Uterus (tissue), 4 donors: ENCODE measurements at places on chromosomes 5 and 9.

DNA sequence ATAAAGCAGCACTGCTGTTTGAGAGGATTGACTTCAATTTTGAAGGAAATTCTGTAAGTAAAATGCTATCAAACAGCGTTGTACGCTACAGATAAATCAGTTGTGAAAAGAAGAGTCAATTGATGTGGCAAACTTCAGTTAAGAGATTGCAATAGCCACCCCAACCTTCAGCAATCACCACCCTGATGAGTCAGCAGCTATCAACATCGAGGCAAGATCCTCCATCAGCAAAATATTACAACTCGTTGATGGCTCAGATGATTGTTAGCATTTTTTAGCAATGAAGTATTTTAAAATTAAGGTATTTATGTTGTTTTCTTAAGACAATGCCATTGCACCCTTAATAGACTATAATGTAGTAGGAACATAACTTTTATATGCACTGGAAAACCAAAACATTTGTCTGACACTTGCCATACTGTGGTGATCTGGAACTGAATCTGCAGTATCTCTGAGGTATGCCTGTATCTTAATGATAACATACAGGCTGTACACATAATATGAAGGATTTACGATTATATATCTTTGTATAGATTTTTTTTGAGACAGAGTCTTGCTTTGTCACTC is 47.5 kb downstream of the VPS13A start:
- no peaks in the 10 kb centered on the region for H3K4me1 ChIP-seq
- no peaks in the 10 kb centered on the region for H3K36me3 ChIP-seq
- no peaks in the 10 kb centered on the region for H3K27me3 ChIP-seq
- no peak overlapping the region for H3K4me3 ChIP-seq
- H3K27ac ChIP-seq = no peak overlapping the region
- DNase-seq = no peak

GRCh38 chr5:107426209-107426608 is 244.5 kb downstream of the EFNA5 start:
- H3K4me1 ChIP-seq = no peaks in the 10 kb centered on the region
- no peak overlapping the region for H3K4me3 ChIP-seq
- H3K27ac ChIP-seq = no peak overlapping the region
- no peak for DNase-seq
- no peaks in the 10 kb centered on the region for H3K36me3 ChIP-seq
- H3K27me3 ChIP-seq = no peaks in the 10 kb centered on the region

GRCh38 chr5:77390795-77391194 is 101.3 kb downstream of the WDR41 start:
- H3K4me1 ChIP-seq = no peaks in the 10 kb centered on the region
- no peak overlapping the region for H3K4me3 ChIP-seq
- DNase-seq = no peak
- H3K27me3 ChIP-seq = no peaks in the 10 kb centered on the region

DNA sequence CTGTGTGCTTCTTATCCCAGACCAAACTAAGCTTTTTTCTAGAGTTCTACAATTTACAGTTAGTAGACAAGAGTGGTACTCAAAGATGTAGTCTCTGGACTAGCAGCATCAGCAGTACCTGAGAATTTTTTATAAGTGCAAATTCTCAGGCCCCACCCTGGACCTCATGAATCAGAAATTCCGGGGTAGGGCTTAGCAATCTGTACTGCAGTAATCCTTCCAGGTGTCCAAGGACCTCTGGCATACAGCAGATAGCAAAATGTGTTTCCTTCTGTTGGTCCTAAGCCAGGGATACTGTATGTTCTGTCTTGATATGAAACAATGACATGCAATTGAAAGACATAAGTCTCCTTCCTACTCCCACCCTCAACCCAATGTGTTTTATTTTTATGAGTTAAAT is 194.3 kb downstream of the MSX2 start:
- DNase-seq = no peak
- no peaks in the 10 kb centered on the region for H3K4me1 ChIP-seq
- H3K27me3 ChIP-seq = no peaks in the 10 kb centered on the region
- no peak overlapping the region for H3K4me3 ChIP-seq

DNA sequence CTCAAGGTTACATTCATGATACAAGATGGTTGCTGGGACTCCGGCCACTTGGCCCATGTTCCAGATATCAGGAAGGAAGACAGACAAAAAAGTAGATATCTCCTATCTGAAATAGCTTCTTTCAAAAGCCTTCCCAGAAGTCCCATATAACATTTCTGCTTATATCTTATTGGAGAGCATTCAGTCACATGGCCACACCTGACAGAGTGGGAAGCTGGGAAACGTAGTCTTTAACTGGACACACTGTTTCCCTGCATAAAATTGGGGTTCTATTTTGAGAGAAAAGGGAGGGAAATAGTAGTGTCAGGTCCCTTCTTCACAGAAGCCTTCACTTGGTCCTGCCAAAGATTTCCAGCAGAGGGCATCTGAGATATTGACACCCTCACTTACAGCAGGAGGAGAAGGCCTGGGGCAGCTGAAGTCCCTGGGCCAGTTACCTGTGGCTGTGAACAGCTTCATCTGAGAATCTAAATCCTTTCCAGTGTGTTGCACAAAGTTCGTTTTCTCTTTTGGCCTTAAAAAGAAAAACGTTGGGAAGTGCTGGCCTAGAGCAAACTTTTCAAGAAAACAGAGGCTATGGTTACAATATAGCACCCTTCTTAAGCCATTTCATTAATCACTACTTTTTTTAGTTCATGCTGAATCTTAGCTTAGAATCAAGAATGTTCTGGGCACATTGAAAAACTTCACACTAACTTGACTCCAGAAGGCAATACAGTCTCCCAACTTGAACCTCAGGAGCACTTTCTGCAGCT is 33.5 kb downstream of the SPEF2 start:
- no peak overlapping the region for H3K27ac ChIP-seq
- no peaks in the 10 kb centered on the region for H3K4me1 ChIP-seq
- H3K4me3 ChIP-seq = no peak overlapping the region

- H3K27ac ChIP-seq = no peak overlapping the region
- DNase-seq = no peak
- no peaks in the 10 kb centered on the region for H3K4me1 ChIP-seq
- H3K4me3 ChIP-seq = no peak overlapping the region
- H3K36me3 ChIP-seq = no peaks in the 10 kb centered on the region
These were observed 25.8 kb downstream of the CAST start for GRCh38 chr5:96687812-96688453.

GRCh38 chr9:19184144-19184917 is 46.2 kb upstream of the DENND4C start:
- DNase-seq = peak; percentile 89
- H3K36me3 ChIP-seq = no peaks in the 10 kb centered on the region
- peaks cover 18% of the 10 kb centered on the region for H3K4me1 ChIP-seq
- no peaks in the 10 kb centered on the region for H3K27me3 ChIP-seq
- H3K27ac ChIP-seq = peak overlapping the region; percentile 91

DNA sequence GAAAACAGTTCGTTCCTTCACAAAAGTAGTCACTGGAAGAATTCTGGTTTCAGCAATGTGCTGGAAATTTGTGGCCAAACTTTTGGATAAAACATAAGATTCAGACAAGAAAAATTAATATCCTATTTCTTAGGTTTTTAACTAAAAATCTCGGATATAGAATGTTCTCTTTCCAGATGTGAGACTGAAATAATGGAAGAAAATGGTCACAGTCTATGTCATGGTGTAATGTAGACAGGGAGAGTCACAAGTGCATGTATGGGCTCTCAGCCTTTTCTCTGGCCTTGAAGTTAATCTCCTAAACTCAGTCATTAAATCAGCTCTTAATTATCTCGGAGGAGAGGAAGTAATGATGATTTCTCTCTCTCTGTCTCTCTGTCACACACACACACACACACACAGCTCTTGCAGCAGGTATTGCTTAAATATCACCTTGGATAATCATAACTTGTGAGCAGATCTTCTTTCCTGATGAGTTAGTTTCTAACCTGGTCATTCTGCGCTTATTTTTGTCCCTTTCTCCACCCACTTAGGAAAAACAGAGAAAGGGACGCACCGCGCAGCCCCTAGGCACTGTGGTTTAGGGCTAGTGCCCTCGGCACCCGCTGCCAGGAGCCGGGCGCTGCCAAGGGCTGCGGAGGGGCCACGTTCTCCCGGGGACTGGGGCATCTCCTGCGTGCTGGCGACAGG is 672 bp upstream of the ITGA2 start:
- peak overlapping the region; percentile 48 for H3K4me3 ChIP-seq
- no peaks in the 10 kb centered on the region for H3K27me3 ChIP-seq
- H3K4me1 ChIP-seq = no peaks in the 10 kb centered on the region
- no peak for DNase-seq
- H3K27ac ChIP-seq = peak overlapping the region; percentile 42
- no peaks in the 10 kb centered on the region for H3K36me3 ChIP-seq

DNA sequence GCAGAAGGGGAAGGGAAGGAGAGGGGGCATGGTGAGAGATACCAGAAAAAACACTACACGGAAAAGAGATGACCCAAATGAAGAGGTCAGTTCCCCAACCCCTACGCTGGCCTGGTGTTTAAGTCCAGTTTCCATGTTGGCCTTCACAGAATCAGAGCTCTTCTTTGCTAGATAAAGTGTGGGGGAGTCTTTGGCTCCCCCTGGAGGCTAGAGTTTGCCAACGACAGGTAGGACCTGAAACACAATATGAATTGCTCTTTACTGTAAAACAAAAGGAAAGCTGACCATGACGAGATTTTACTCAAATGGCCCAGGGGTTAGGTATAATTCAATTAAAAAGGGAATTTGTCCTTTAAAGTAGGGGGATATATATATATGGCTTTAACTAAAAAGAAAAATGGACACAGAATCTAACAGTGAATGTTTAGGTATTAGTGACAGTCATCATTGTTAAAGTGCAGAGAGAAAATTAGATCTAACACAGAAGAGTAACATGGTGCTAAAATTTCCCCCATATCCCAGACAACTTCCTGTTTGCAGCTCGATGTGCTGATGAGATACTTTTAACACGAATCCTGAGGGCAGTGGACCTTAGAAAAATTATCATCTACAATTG is 92.0 kb downstream of the SV2C start:
- H3K27ac ChIP-seq = no peak overlapping the region
- no peak overlapping the region for H3K4me3 ChIP-seq
- no peaks in the 10 kb centered on the region for H3K4me1 ChIP-seq
- DNase-seq = no peak
- no peaks in the 10 kb centered on the region for H3K36me3 ChIP-seq

- no peaks in the 10 kb centered on the region for H3K27me3 ChIP-seq
- peak; percentile 29 for DNase-seq
- H3K36me3 ChIP-seq = no peaks in the 10 kb centered on the region
- peak overlapping the region; percentile 68 for H3K27ac ChIP-seq
- peaks cover 5% of the 10 kb centered on the region for H3K4me1 ChIP-seq
These were observed 201.0 kb downstream of the MAPKAP1 start for GRCh38 chr9:125505988-125506438.

GRCh38 chr9:38384990-38385848 is 7.3 kb upstream of the ALDH1B1 start:
- H3K4me3 ChIP-seq = no peak overlapping the region
- H3K36me3 ChIP-seq = no peaks in the 10 kb centered on the region
- no peak for DNase-seq
- no peaks in the 10 kb centered on the region for H3K27me3 ChIP-seq
- H3K4me1 ChIP-seq = peaks cover 6% of the 10 kb centered on the region

GRCh38 chr5:41048986-41049385 is 22.2 kb downstream of the MROH2B start:
- no peak for DNase-seq
- no peaks in the 10 kb centered on the region for H3K4me1 ChIP-seq
- no peak overlapping the region for H3K4me3 ChIP-seq
- H3K27ac ChIP-seq = no peak overlapping the region
- H3K36me3 ChIP-seq = no peaks in the 10 kb centered on the region

DNA sequence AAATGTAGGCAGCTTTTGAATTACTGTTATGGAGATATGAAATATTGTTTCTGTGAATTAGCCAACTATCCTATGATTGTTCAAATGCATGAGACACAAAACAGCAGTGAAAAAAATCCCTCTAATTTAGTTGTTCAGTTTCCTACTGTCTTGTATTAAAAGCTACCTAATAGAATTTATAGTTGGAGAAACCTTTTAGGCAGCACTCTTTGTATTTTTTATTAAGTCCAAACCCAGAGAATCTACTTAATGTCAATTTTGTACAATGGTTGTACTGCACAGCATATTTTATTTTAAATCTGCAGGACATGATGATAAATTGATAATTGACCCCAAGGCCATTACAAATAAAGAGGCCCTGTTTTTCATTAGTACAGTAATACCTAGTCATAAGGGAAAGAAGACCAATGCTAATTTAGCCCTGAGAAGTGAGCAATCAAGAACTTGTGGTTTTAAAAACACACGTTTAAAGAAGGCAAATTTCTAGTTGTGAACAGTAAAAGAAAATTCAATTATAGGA is 607.5 kb downstream of the ISL1 start:
- H3K27ac ChIP-seq = no peak overlapping the region
- no peaks in the 10 kb centered on the region for H3K27me3 ChIP-seq
- H3K36me3 ChIP-seq = no peaks in the 10 kb centered on the region
- no peak overlapping the region for H3K4me3 ChIP-seq
- DNase-seq = no peak

GRCh38 chr9:34671307-34671706 is 8.8 kb upstream of the CCL27 start:
- no peaks in the 10 kb centered on the region for H3K4me1 ChIP-seq
- H3K27ac ChIP-seq = no peak overlapping the region
- no peak for DNase-seq
- H3K4me3 ChIP-seq = no peak overlapping the region
